ENCODE measurements at places on chromosomes 5 and 9.

GRCh38 chr5:90406466-90406865 lies 3.1 kb downstream of the CETN3 start:
- no peak for DNase-seq

- peak; percentile 82 for DNase-seq
Measured at GRCh38 chr9:136533775-136534157, 12.1 kb downstream of the NOTCH1 start.

- DNase-seq = no peak
Measured at GRCh38 chr5:116842514-116842961, 267.9 kb upstream of the SEMA6A start.

DNA sequence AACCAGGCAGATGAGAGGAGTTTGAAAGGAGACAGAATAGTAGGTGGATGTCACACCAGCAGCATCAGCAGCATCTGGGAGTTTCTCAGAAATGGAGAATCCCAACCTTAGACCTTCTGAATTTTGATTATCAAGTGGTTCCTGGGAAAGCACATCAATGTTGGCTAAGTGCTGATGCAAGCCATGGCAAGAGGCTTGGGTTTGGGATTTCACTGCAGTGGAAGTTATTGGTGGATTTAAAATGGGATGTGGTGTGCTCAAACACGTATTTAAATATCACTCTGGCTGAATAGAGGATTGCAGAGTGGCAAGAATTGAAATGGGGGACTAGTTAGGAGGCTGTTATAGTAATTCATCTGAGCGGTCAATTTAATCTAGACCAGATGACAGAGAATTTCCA lies 387.8 kb upstream of the WWC1 start:
- DNase-seq = no peak

GRCh38 chr5:14577971-14578370 lies 3.6 kb upstream of the OTULINL start:
- DNase-seq = no peak

DNA sequence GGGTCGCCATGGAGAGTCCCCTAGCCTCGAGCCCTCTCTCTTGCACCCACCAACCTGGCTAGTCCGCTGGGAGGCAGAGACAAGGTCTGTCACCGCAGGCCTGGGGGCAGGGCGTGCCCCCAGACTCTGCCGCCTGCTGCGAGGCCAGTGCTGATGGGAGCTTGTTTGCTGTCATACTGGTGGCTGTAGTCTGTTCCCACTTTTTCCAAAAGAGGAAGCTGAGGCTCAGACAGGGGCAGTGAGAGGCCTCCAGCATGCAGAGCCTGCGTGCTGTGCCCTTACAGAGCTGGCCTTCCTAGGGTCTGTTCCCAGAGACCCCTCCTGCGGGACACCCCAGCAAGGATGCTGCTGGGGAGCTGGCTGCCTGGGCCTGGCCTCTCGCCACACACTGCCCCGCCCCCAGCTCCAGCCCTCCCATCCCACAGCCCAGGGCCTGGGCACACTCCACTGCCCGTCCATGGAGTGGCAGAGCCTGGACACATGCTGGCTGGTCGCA lies 21.0 kb upstream of the SUSD3 start:
- DNase-seq = no peak

DNA sequence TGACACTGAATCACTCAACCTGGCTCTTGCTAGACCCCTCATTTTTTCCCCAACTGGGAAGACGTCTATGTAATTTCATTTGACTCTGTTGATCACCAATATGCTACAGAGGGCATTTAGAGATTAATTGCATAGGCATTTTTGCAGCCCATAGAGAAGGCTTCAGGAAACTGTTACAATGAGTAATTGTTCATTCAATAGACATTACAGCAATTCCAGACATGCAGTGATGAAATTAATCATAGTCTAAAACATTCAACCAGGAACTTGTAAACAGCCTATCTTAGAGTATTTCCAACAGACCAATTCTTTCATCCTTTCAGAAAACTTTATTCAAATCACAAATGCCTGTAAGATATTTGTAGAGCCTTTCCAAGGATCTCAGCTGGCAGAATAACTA lies 122.3 kb downstream of the MARCHF11 start:
- DNase-seq = no peak

DNA sequence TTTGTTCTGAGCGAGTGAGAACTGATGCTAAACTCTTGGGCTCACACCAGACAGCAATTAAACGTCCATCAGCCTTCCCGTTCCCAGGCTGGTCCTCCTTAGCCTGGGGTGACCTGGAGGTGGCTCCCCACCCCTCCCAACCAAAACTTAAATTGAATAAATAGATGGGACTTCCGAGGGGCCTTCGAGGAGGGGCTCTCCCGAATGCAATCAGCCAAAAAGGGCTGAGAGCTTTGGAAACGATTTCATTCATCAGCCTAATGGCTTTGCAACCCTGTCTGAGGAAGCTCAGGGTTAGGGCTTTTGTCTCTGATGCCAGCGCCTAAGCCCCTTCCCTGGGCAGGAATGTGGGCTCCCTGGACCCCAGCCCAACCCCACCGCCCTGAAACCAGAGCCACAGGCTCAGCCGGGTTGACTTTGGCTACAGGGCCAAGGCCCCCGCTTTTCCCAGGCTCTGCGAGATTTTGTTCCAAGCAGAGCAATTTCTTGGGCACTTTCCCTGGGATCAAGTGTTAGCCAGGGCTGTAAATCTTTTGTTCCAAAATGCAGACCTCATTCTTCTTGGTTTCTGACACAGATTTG lies 29.2 kb downstream of the LHX3 start:
- no peak for DNase-seq

GRCh38 chr5:38878391-38879077 lies 32.7 kb downstream of the OSMR start:
- DNase-seq = no peak

DNA sequence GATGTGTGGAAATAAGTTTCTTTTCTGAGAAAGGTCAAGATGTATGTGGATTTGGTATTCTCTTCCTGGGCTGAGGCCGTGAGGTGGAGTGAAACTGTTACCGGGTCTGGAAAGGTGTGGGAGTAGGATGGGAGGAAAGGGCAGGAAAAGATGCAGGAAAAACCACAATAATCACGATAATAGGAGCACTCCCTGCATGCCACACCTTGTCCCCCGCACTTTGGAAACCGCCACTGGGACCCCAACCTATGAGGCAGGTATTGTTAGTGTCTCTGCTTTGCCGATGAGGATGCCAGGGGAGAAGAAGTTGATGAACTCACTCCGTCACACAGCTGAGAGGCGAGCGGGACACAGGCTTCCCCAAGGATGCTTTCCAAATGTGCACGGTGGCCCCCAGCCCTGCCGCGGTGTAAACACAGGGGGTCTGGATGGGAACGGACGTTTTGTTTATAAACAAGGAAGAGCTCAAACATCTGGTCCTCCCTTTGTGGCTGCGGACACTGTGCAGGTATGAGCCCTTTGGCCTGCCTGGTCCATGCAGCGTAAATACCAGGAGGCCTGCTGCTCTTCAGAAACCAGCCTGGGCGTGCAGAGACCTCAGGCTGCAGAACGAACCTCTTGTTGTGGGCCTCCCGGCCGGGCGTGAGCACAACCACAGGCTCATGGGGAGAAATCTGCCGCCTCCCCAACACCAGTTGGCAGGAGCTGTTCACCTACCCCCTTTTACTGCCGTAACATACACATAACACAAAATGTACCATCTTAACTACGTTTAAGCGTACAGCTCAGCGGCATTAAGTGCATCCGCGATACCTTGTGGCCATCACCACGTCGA lies 126.7 kb downstream of the COL23A1 start:
- DNase-seq = no peak

GRCh38 chr9:86135371-86135770 lies 36.0 kb upstream of the GOLM1 start:
- no peak for DNase-seq

DNA sequence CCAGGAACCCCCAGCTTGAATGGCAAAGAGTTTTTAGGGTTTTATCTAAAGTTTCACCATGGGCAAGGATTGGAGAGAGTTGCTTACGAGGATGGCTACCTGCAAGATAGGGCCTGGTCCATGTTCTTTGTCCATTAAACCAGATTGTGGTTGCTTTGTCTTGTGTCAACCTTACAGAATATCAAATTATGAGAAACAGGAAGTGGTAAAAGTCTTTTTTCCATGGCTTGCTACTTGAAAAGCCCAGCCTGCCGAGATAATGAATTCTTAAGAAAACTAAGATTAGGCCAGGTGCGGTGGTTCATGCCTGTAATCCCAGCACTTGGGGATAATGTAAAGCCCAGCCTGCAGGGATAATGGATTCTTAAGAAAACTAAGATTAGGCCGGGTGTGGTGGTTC lies 24.4 kb downstream of the ZNF474 start:
- DNase-seq = no peak

GRCh38 chr5:10288592-10289219 lies 19.0 kb downstream of the CMBL start:
- no peak for DNase-seq

GRCh38 chr5:128216860-128217531 lies 133.4 kb downstream of the SLC12A2 start:
- no peak for DNase-seq

GRCh38 chr5:93503598-93504067 lies 77.4 kb downstream of the NR2F1-AS1 start:
- DNase-seq = no peak

DNA sequence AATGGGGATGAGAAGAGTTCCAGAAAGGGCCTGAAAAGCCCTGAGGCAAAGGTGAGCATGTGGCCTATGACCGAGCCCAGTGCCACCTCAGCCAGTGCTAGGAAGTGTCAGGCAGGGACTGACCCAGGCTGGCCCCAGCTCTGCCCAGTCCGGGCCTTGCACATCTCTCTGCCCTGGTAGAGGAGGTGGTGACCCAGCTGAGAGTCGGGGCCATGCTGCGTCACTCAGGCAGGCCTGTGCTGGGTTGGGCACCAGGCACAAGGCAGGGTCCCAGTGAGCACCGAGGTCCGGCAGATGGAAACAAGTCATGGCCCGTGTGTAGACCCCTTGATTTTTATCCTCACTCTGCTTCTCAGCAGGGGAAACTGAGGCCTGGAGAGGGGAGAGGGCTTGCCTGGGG lies 729 bp downstream of the CDHR2 start:
- no peak for DNase-seq

DNA sequence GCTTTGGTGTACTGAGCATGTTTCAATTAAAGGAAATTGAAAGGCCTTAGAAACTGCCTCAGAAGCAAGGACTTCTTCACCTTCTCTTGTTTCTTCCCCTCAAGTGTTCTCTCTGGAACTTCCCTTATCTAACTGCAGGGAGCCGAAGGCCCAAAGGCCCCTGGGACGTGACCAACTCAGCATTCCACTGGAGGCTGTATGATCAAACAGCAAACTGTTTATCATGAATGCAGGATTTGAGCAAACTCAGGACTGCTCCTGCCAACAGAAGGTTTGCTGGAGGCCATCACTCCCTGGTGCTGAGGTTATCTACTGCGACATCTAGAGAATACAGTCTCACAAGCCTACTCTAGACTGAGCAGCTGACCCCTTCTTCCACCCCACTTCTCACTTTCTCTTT lies 4.8 kb upstream of the CDH10 start:
- DNase-seq = no peak

GRCh38 chr5:142278627-142279026 lies 46.2 kb downstream of the SPRY4 start:
- no peak for DNase-seq

DNA sequence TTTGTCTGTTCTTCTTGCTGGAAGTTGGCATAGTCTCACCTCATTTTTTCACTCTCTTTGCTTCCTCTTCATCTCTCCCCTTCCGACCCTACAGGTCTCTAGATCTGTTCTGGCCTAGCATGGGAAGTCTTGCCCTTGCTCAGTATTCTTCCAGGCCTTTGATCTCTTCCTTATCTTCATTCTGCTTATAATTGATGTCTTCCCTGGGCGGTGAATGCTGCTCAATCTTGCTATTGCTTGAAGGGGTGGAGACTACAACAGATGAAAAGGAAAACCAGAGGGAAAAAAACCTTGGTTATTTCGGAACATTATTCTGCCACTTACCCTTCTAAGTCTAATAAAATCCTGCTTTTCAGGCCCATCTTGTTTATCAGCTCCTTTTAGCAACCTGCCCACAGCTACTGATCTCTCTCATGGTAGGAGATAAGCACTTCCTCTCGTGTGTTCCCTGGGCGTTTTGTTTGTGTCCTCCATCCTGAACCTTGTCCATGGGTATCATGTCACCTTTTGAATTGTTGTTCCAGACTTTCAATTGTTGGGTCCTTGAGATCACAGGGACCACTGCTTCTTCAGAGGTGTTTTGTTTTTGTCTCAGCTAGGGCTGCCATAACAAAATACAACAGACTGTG lies 375.6 kb downstream of the ADGRV1 start:
- DNase-seq = no peak

GRCh38 chr9:109780453-109781033 lies 545 bp downstream of the PALM2AKAP2 start:
- no peak for DNase-seq

DNA sequence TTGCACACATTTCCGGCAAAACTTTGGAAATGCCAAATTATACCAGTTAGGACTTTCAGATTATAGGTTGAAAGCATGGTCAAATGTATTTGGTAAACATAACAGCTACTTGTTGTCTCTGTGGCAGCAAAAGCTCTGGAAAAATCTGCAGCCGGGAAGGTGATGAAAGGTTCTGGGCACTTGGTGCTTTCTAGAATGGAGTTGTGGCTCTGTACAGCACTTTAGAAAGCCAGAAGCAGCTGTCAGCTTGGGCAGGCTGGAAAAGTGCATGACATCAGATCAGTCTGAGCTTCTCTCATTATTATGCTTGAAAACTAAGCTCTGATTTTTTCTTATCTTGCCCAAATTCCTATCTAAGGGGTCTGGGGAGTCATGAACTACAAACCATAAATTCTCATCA lies 118.6 kb upstream of the MAST4 start:
- no peak for DNase-seq

GRCh38 chr9:38178237-38178636 lies 109.2 kb upstream of the SHB start:
- DNase-seq = no peak

DNA sequence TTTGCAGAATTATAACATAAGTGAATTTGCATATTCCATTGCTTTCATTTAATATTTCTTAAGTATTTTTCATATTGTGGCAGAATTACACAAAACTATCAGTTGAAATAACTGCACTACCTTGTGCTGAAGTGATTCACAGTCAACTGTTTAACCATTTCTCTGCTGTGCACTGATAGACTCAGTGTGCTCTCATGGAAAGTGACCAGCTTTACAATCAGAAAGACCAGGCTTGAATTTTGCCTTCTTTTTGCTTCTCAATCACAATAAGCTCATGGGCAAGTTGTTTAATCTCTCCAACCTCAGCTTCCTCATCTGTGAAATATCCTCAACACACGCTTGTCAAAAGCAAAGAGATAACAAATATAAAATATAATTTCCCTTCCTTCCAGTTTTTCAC lies 18.3 kb downstream of the CDK5RAP2 start:
- DNase-seq = no peak
